ENCODE measurements at places on chromosomes 13 and 19. TPM values are rescaled to one million over a fixed set of nuclear protein-coding genes. Genes with fewer than 3 reads are reported as not detected.

GRCh38 chr13:92355213-92355612, 871.4 kb upstream of the GPC6 start:
- H3K27me3 ChIP-seq = no peaks in the 10 kb centered on the region
- DNase-seq = no peak
- no peak overlapping the region for H3K4me3 ChIP-seq
- no peaks in the 10 kb centered on the region for H3K36me3 ChIP-seq

- no peak for DNase-seq
- no peaks in the 10 kb centered on the region for H3K27me3 ChIP-seq
- peak overlapping the region; percentile 65 for H3K27ac ChIP-seq
- no peak overlapping the region for H3K4me3 ChIP-seq
Measured at GRCh38 chr13:30107521-30108136, 199.7 kb downstream of the KATNAL1 start.

- no peaks in the 10 kb centered on the region for H3K36me3 ChIP-seq
- H3K4me3 ChIP-seq = no peak overlapping the region
- DNase-seq = no peak
- H3K27ac ChIP-seq = no peak overlapping the region
Measured at GRCh38 chr19:38304352-38304865, 358 bp downstream of the C19orf33 start.

DNA sequence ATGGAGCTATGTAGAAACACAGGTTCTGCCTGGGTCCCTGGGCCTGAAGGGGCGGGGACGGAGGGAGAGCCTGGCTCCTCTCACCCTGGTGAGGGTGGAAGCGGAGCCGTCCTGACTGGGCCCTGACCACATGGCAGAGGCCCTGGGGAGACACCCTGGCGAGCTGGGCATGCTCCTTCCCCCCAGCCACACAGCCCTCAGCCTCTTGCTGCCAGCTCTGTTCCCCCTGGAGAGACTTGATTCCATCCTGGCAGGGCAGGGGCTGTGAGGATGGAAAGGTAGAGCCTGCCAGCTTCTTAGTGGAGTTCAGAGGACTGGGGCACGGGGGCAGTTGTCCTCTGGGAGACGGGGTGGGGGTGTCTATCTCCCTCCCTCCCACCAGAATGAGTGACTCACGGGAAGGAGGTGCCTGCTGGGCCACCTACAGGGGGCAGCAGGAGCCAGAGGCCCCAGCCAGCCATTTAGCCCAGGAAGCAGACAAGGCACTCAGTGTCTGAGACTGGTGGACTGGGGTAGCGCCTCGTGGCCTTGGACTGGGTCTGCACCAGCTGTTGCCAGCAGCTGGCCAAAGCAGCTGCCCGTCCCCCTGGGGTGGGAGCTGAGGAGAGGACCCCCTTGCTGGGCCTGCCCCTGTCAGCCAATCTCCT, 22.8 kb upstream of the RNF17 start:
- no peak overlapping the region for H3K27ac ChIP-seq
- no peaks in the 10 kb centered on the region for H3K27me3 ChIP-seq
- no peak for DNase-seq
- H3K4me3 ChIP-seq = no peak overlapping the region
- H3K36me3 ChIP-seq = no peaks in the 10 kb centered on the region
- no peaks in the 10 kb centered on the region for H3K4me1 ChIP-seq

DNA sequence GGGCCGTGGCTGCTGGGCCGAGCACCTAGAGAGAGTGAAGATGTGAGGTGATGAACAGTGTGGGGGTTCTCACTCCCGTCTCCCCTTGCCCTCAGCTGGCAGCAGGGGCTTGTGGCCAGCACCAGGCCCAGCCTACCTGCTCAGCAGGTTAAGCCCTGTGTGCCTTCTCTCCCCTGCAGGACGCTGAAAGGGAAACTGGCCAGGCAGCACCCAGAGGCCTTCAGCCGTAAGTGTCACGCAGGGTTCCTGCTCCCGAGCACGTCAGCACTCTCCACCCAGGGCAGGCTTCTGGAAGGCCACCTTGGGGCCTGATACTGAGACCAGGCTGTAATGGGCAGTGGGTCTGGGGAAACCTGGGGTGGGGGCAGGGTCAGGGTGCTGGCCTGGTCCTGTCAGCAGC, 4.7 kb upstream of the UBA52 start:
- H3K4me3 ChIP-seq = no peak overlapping the region
- H3K27me3 ChIP-seq = no peaks in the 10 kb centered on the region
- no peaks in the 10 kb centered on the region for H3K4me1 ChIP-seq
- no peak for DNase-seq
- peaks cover 43% of the 10 kb centered on the region for H3K36me3 ChIP-seq

- no peaks in the 10 kb centered on the region for H3K36me3 ChIP-seq
- no peak for DNase-seq
- no peaks in the 10 kb centered on the region for H3K27me3 ChIP-seq
- H3K4me3 ChIP-seq = no peak overlapping the region
- H3K4me1 ChIP-seq = peaks cover 4% of the 10 kb centered on the region
Measured at GRCh38 chr13:110449219-110450015, 112.1 kb downstream of the RAB20 start.

Gene AZU1
- total RNA-seq = not detected

Data from right lobe of liver (tissue), 6 donors.